Kidney (tissue), 22 donors: ENCODE measurements at places on chromosomes 16 and 17. TPM values are rescaled to one million over a fixed set of nuclear protein-coding genes. Genes with fewer than 3 reads are reported as not detected.

Gene IGFBP4
- polyA plus RNA-seq, result 545 TPM

Gene USP43
- 1.9 TPM for polyA plus RNA-seq

Gene TEX19
- not detected for polyA plus RNA-seq

Gene TAC4
- polyA plus RNA-seq, result not detected

Gene SEPTIN1
- 5.0 TPM for polyA plus RNA-seq

Gene ADORA2B
- not detected for polyA plus RNA-seq
